ENCODE measurements at places on chromosomes 7 and 10.

DNA sequence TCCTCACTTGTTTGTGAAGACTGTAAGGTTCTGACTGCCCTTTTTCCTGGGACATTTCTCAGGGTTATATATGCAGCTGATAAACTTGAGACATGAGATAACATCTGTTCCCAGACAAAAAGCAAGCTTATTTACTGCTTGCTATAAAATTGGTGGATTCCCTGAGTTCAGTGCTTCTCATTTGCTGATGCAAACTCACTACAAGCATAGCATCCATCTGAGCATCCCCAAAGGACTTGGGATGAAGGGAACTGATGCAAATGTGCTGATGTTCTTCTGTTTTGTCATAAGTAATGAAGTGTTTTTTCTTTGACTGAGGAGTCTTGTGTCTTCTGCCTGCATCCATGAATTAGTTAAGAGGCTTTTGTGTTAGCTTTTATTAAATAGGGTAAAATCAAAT lies 183.2 kb downstream of the ADK start:
- no peak for DNase-seq

DNA sequence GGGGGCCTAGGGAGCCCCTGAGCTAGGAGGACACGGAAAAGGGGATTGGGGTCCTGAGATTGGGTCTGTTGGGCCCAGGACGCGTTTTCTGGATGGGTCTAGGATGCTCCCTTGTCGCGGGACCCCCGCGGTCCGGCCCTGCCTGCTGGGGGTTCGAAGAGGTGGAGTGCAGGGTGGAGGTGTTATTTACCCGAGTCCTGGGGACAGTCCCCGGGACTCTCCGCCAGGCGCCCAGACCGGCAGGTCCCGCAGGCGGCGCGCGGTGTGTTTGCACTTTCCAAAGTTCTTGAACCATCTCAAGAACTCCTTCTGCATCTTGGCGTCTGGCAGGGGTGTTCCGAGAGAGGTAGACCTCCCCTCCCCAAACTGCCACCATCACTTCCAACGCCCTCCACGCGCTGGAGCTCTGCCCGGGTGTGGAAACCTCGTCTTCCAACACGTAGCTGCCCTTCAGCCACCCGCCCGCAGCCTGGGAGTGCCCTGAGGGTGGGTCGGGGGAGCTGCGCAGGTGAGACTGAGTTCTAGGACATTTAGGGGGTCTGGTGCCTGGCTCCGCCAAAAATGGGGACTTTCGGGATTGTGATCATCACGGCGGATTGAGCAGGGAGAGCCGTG lies 569 bp downstream of the CAV1 start:
- no peak for DNase-seq

- no peak for DNase-seq
Measured at GRCh38 chr7:16930946-16931345, 49.2 kb upstream of the AGR3 start.

- no peak for DNase-seq
Measured at GRCh38 chr7:147298611-147299043, 1182.0 kb downstream of the CNTNAP2 start.

DNA sequence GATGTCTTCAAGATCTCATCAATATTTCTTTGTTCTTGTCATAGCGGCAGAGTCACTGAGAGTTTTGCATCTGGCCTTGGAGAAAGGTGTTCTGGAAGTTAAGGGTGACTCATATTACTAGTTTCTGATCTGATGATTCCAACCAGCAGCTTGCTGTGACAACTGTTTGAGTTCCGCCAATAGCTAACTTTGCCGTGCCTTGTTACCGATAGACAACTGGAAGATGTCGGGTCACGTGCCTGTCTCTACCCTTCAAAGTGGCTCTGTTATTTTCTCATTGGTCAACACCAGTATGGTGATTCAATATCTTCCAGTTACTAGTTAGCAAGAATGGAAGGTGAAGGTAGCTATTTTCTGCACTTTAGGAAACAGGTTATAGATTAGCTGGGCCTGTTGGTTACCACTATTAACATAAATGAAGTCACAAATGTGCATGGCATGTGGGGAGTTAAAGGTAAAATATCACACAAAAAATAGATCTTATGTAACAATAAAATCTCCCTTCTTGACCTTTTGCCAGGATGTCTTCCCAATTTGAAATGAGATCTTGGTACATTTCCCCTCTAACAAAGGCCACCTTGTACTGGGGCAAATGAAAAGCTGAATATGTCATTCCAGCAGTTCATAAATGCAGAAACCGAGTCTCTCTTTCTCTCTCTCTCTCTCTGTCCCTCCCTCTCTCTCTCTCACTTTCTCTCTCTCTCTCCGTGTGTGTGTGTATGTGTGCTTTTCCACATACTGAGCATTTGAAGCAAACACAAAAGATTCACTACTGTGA lies 2.6 kb upstream of the MGAM2 start:
- DNase-seq: no peak

DNA sequence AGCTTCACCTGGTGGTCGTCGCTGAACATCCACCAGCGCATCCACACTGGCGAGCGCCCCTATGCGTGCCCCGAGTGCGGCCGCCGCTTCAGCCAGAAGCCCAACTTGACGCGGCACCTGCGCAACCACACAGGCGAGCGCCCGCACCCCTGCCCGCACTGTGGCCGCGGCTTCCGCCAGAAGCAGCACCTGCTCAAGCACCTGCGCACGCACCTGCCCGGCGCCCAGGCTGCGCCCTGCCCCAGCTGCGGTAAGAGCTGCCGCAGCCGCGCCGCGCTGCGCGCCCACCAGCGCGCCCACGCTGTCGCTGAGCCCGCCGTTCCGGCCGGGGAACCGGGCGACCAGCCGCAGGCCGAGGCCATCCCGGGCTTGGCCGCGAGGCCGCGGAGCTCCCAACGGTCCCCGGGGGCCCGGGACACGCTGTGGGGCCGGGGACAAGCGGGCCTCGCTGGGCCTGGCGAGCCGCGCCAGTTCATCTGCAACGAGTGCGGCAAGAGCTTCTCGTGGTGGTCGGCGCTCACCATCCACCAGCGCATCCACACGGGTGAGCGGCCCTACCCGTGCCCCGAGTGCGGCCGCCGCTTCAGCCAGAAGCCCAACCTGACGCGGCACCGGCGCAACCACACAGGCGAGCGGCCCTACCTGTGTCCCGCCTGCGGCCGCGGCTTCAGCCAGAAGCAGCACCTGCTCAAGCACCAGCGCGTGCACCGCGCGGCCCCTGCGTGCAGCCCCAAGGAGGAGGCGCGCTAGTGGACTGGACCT lies 18.4 kb downstream of the ZNF775 start:
- no peak for DNase-seq

DNA sequence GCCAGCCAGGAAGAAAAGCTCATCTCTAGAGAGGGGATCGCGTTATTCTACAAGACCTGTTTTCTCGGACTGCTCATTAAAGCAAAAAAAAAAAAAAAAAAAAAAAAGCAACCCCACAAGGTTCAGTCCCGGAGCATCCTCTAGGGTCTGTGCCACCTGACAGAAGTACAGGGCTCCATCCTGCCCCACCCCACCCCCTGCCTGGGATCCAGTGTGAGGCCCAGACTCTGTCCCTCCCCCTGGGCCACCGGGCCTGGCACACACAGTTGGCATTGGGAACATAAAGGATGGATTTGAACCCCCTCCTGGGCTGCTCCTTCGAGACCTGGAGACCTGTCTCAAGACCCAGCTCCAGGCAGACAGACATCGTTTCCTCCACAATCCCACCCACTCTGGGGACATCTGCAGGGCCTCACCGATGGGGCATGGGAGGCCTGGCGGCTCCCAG lies 688 bp downstream of the ORAI2 start:
- DNase-seq: no peak

DNA sequence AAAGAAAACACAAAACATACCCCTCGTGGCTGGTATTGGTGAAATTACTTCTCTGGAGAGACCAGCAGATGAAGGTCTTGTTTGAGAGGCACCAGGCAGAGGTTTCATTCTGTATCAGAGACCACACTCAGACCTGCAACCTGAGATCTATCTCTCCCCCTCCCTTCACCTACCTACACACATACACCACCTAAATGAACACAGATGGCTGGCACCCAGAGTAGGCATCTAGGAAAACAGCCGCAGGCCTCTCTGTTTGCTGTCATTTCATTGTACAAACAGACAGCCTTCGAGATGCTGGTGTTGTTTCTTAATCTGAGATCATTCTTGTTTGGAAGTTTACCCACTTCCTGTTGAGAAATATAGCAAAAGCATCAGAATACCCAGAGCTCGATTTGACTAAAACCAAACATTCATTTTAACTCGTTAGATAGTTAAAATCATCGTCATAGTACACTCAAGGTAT lies 173.9 kb upstream of the SLC25A13 start:
- DNase-seq: no peak

DNA sequence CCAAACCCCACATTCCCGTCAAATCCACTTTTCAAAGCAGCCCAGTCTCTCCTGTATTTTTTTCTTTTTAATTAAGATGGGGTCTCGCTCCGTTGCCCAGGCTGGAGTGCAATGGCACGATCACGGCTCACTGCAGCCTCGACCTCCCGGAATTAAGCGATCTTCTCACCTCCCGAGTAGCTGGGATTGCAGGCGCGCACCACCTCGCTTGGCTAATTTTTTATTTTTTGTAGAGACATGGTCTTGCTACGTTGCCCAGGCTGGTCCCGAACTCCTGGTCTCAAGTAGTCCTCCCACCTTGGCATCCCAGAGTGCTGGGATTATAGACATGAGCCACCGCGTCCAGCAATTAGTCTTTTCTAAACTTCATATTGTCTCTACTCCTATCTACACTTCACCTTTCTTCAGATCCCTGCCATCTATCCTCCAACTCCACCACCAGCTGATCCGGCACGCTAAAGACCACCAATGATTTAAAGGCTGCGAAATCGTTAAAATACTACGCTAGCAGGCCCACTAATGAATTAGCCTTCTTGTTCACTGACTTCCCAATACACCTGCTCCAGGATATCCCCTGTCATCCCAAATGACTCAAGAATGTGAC lies 525 bp upstream of the CHUK start:
- no peak for DNase-seq

DNA sequence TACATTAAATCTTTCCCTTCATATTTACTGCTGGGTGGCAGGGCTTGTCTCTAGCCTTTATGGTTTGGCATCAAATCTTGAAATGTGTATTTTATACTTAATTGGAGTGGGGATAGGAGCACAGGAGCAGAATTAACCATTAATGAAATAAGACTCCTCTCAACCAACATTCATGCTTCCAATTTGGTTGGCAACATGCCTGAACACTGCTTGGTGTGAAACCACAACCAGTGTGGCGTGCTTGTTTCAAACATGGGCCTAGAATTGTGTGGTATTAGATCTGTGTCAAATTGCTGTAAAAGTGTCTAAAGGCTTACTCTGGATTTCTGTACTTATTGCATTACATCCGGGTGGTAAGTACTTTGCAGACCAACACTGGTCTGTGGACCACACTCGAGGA lies 25.1 kb upstream of the VPS41 start:
- DNase-seq: no peak

- no peak for DNase-seq
Measured at GRCh38 chr10:5596611-5597341, 69.6 kb downstream of the ASB13 start.

DNA sequence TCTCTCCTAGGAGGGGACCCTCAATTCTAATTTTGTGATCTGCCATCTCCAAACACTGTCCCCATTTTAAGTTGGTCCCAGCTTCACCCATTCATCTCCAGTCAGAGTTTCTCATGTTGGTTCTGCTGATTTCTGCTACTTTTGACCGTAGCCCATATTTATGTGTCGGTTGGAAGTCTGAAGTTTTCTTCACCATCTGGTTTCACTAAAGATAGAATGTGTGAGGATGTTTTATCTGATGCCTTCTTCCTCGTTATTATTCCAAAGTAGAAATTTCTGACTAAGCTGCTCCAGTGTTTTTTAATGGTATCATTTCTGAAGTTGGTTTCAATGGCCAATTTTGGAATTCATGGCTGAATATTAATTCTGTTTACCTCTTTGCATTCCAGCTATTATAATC lies 21.3 kb upstream of the IFIT2 start:
- no peak for DNase-seq

GRCh38 chr10:42932735-42933447 lies 144.0 kb upstream of the RET start:
- DNase-seq: peak; percentile 50
